ENCODE measurements at places on chromosomes 4 and X.

DNA sequence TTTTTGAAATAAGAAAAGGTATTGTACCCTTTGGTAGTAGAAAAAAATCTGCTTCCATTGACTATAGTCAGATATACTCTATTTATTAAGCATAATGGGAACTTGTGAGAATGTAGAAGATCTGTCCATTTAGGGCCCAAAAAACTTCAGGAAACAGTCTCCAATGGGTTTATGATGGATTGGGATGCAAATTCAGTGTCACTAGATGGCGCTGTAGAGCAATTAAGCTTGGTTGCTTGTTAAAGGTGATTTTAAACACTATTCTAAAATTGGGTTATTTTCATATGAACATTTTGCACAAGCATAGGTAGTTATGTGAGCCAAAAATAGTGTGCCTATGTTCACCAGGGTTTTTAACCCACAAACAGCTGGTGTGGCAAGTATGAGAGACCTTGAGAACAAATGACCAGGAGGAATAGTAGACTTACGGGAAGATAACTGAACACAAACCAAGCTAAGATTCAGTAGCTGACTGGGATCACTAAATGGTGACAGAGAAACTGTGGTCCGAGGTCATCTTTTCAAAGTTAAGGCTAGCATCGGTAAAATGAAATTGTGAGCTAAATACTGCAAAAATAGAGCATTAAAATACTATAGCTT, 80.3 kb upstream of the LSM6 start:
- no peak for DNase-seq
- H3K36me3 ChIP-seq: no peaks in the 10 kb centered on the region
- H3K4me3 ChIP-seq: no peak overlapping the region

GRCh38 chr4:87734084-87734483, 65.3 kb upstream of the IBSP start:
- H3K4me1 ChIP-seq: no peaks in the 10 kb centered on the region
- H3K27me3 ChIP-seq: no peaks in the 10 kb centered on the region
- no peak overlapping the region for H3K27ac ChIP-seq
- H3K36me3 ChIP-seq: no peaks in the 10 kb centered on the region

DNA sequence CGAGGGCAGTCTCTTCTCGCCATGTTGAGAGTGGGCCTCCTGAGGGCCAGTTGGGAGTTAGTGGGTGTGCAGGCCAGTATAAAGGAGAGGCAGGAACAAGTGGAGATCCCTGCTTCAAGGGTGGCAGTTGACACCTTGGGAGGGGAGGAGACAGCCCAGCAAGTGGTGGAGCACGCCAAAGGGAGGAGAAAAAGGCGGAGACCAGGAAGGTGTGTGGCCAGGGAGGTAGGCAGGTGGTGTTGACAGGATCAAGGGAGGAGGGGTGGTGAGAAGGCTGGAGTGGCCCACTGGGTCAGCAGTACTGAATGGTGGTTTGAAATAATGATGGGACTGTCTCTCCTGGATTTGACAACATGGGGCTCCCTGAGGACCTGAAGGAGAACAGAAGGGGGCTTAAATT, 32.6 kb downstream of the ZNF185 start:
- peaks cover 74% of the 10 kb centered on the region for H3K27me3 ChIP-seq
- no peaks in the 10 kb centered on the region for H3K36me3 ChIP-seq
- no peak for DNase-seq
- no peak overlapping the region for H3K4me3 ChIP-seq
- H3K27ac ChIP-seq: no peak overlapping the region

- no peaks in the 10 kb centered on the region for H3K36me3 ChIP-seq
- no peaks in the 10 kb centered on the region for H3K27me3 ChIP-seq
- peak overlapping the region; percentile 100 for H3K27ac ChIP-seq
- peaks cover 6% of the 10 kb centered on the region for H3K4me1 ChIP-seq
- peak; percentile 51 for DNase-seq
- H3K4me3 ChIP-seq: peak overlapping the region; percentile 72
Observed at GRCh38 chrX:44871931-44872820, 812 bp upstream of the KDM6A start.

- no peak for DNase-seq
- no peak overlapping the region for H3K4me3 ChIP-seq
- no peaks in the 10 kb centered on the region for H3K4me1 ChIP-seq
- H3K27me3 ChIP-seq: no peaks in the 10 kb centered on the region
- no peaks in the 10 kb centered on the region for H3K36me3 ChIP-seq
Observed at GRCh38 chrX:137847376-137847775, 281.4 kb downstream of the ZIC3 start.

DNA sequence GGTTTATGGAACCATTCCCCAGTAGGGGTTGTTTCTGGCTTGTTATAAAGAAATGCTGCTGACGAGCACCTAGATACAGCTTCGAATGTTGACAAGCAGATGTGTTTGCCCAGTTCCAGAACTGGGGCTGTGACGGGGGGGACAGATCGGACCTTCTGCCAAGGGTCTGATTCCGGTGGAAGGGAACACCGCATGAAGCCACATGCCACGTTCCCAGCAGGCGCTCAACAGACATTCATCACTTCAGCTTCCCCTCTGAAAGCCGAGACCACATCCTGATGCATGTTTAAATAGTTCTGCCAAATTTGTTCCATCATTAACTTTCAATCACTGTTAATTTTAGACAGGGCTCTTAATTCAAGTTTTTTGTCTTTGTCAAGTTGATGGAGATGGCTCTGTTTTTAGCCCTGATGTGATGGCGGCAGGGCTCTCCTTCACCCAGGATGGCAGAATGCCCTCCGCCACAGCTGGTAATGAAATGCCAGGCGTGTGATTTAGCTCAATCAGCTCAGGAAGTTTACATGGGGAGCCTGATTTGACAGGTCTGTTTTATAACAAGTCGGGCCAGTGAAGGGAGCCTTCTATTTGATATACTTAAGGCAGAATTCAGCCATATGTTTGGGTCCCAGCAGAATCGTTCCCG, 57.4 kb downstream of the PSAPL1 start:
- H3K27ac ChIP-seq: no peak overlapping the region
- peaks cover 17% of the 10 kb centered on the region for H3K27me3 ChIP-seq
- H3K4me1 ChIP-seq: no peaks in the 10 kb centered on the region
- no peaks in the 10 kb centered on the region for H3K36me3 ChIP-seq
- H3K4me3 ChIP-seq: no peak overlapping the region

DNA sequence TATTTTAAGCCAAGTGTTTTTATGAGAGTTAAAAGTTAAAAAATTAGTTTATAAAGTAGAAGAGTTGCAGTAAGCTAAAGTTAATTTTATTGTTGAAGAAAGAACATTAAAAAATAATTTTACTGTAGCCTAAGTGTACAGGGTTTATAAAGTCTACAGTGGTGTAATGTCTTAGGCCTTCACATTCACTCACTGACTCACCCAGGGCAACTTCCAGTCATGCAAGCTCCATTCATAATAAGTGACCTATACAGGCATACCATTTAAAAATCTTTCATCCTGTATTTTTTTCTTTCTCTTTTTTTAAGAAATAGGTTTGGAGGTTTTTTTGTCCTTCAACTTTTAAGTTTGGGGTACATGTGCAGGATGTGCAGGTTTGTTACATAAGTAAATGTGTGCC, 87.9 kb upstream of the NR3C2 start:
- H3K36me3 ChIP-seq: no peaks in the 10 kb centered on the region
- no peaks in the 10 kb centered on the region for H3K4me1 ChIP-seq
- no peak for DNase-seq
- no peaks in the 10 kb centered on the region for H3K27me3 ChIP-seq

DNA sequence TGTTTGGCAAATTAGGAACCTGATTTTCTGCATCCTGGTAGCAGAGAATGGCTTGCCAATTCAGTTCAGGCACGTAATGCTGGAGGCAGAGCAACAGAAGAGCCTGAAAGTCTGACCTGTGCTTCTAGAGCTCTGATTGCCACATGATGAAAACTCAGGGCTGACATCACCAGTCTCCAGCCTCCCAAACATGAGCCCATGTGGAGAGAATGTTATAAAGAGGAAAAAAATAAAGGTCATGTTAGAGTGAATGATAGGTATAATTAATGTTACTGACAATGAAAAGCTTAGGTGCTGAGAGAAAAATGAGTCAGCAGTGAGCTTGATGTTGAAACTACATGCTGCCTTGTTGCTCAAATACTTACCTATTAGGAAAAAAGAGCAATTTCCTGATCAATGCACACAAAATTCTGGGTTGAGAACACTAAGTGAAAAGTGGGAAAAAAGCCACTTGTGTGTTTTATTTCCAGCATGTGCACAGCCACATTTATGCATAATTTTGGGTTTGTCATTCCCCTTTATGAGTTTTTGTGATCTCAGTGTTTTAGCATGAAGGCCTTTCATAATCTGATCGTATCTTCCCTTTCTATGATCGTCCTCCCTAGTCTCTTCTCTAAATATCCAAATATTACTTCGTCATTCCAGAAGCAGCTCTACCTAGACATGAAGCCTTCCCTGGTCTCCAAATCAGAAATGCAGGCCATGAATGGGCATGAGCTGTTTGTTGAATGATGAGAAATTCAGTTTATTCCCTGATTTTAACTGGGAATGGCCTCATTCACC, 113.3 kb upstream of the CPEB2 start:
- no peak for DNase-seq
- H3K4me3 ChIP-seq: no peak overlapping the region
- no peaks in the 10 kb centered on the region for H3K27me3 ChIP-seq
- H3K27ac ChIP-seq: peak overlapping the region; percentile 10
- no peaks in the 10 kb centered on the region for H3K4me1 ChIP-seq

GRCh38 chr4:83340692-83341343, 6.2 kb upstream of the HPSE start:
- no peaks in the 10 kb centered on the region for H3K4me1 ChIP-seq
- H3K36me3 ChIP-seq: no peaks in the 10 kb centered on the region
- no peak overlapping the region for H3K4me3 ChIP-seq
- H3K27ac ChIP-seq: no peak overlapping the region
- no peaks in the 10 kb centered on the region for H3K27me3 ChIP-seq

GRCh38 chr4:118087366-118087765, 53.1 kb downstream of the NDST3 start:
- no peaks in the 10 kb centered on the region for H3K27me3 ChIP-seq
- H3K36me3 ChIP-seq: no peaks in the 10 kb centered on the region
- DNase-seq: no peak
- no peak overlapping the region for H3K4me3 ChIP-seq
- no peak overlapping the region for H3K27ac ChIP-seq

DNA sequence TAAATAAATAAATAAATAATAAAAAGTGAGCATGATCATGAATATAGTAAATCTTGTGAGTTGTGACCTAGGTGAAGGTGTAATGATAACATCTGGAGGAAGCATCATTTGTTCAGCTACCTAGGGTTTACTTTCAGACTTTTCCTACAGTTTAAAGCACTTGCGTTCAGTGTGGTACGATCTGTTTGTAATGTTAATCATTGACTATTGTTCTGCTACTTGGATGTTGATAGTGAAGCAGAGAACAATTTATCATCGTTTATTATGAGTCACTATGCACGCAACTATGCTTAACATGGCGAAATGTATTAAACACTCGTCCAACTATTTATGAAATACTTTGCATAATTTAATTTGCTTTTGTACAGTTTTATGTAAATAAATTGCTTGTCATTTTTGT, 426.2 kb downstream of the PCDH7 start:
- H3K4me3 ChIP-seq: no peak overlapping the region
- no peak for DNase-seq
- H3K27ac ChIP-seq: no peak overlapping the region
- H3K27me3 ChIP-seq: no peaks in the 10 kb centered on the region
- H3K36me3 ChIP-seq: no peaks in the 10 kb centered on the region
- H3K4me1 ChIP-seq: no peaks in the 10 kb centered on the region

DNA sequence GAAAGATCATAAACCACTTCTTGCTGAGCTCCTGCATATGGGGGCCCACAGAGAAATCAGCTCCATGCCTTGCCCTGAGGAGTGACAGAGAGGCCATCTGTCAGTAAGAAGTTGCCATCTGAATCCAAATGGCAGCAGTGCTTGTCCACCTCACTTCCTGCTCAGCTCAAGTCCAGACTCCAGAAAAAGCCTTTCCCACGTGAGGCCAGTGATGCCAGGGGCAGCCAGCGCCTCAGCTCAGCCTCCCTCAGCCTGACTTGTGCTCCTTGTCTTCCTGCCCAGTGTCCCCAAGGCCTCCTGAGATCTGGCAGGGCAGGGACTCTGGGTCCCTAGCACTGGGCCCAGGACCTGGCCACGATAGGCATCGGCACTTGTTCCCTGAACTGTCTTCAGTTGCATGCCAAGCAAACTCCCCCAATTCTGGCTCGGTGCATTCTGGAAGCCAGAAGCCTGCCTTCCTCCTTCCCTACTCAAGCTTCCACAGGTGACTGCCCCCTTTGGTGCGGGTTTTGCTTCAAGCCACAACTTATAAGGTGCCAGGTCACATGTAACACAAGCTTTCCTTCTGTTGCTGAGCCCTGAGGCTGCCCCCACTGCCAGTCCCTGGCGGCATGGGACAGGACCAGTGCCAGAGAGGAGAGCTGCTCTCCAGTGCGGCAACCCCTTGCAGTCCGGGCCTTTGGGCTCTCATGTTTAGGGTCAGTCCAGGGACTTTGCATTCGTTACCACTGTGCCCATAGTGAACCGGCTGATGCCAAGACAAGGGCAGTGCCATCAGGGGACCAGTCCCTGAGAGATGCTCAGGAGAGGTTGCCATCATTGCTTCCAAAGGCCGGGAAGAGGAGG, 2.2 kb downstream of the ZNF185 start:
- no peak for DNase-seq
- H3K27me3 ChIP-seq: peaks cover 73% of the 10 kb centered on the region
- H3K4me3 ChIP-seq: no peak overlapping the region

DNA sequence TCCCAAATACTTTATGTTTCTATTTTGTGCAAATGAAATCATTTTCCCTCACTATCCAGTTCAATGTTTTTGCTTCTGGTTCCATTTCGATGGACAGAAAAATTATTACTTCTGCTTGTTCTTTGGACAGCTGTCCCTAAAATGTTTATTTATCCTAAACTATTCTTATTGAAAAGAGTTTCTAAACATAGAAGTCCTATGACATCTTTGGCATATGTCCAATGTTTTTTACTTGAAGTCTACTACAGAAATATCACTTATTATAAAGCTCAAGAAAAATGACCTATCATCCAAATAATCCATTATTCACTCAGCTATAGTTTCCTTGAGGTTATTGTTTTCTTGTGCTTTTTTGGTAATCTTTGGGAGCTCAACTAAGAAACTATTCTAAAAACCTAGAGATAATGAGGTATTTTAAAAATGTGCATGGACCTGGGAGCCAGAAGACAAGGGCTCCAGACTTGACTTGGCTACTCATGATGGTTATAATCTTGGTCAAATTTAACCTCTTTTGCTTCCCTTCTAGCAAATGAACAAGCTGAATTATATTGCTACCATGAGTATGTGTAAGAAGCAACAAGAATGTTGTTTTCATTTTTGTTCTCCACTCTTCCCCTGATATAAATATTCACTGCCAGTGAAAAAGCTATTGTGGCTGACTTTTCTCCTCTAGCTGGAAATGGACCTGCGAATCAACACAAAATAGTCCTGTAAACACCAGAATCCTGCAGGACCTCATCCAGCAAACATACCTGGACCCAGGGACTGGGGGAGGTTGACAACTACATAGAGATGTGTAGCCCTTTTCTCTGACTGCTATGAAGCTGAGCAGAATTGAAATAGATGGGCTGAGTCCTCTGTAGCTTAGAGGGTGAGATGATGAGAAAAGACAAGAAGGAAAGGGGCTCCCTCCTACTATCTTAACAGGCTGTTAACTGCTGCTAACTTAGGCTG, 137.4 kb downstream of the FRYL start:
- no peaks in the 10 kb centered on the region for H3K4me1 ChIP-seq
- no peaks in the 10 kb centered on the region for H3K27me3 ChIP-seq
- no peak overlapping the region for H3K27ac ChIP-seq
- H3K4me3 ChIP-seq: no peak overlapping the region
- DNase-seq: no peak

GRCh38 chr4:21134994-21135393, 434.7 kb downstream of the PACRGL start:
- no peaks in the 10 kb centered on the region for H3K36me3 ChIP-seq
- H3K4me1 ChIP-seq: no peaks in the 10 kb centered on the region
- no peak overlapping the region for H3K4me3 ChIP-seq

GRCh38 chr4:187944179-187944578, 51.4 kb upstream of the ZFP42 start:
- H3K27ac ChIP-seq: no peak overlapping the region
- H3K4me3 ChIP-seq: no peak overlapping the region
- H3K36me3 ChIP-seq: no peaks in the 10 kb centered on the region
- no peaks in the 10 kb centered on the region for H3K4me1 ChIP-seq
